CD4-positive, alpha-beta T cell treated with Interleukin-1 beta for 1 hour (primary cell): ENCODE measurements at places on chromosomes 12 and 14.

DNA sequence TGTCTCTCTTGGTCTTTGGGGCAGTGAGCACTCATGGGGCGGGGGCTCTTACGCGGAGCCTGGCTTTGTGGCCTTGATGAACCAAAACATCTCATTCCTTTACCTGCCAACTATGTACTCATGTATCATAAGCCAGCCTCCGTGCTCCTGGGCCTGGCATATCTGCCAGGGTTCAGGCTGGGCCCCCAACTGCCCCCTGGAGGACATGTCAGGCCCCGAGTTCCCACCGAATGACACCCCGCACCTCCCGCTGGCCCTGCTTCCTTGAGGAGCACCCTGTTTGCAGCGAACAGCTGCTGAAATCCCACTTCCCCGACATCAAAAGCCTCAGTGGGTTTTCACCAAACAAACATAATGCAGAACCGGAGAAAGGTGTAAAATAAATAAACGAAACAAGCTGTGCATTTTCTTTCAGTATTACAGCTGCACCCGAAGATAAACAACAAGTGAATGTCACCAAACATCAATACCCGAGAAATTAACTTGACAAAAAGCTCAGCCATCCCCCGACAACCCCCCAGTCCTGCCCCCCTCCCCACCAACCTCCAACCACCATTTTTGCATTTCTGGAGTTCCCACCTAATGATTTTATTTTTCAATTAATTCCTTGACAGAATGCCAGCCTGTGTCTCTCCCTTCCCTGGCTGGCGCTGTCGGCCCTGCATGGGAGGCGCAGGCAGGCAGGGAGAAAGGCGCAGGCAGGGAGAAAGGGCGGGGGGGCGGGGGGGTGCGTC is 139.2 kb downstream of the RBM19 start:
- no peak for DNase-seq

GRCh38 chr12:57011438-57012424 is 4.6 kb downstream of the TAC3 start:
- no peak for DNase-seq

- no peak for DNase-seq
Measured at GRCh38 chr14:55512421-55512820, 67.6 kb upstream of the KTN1 start.

DNA sequence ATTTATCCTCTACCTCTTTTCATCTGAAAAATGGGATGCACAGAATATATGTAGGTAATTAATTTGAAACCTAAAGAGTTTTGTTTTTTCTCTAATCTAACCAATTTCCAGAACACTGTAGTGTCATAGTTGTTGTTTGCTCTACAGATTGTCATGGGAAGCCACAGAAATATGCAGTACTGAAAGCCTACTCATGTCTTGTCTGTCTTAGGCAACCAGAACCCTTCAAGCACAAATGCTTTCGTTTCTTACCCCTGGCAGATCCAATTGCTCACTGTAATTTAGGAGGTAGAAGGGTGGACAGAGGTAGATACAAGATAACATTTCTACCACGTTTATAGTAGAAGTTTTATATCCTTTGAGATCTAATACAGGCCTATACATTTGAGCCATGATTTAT is 330.2 kb upstream of the NOVA1 start:
- no peak for DNase-seq

DNA sequence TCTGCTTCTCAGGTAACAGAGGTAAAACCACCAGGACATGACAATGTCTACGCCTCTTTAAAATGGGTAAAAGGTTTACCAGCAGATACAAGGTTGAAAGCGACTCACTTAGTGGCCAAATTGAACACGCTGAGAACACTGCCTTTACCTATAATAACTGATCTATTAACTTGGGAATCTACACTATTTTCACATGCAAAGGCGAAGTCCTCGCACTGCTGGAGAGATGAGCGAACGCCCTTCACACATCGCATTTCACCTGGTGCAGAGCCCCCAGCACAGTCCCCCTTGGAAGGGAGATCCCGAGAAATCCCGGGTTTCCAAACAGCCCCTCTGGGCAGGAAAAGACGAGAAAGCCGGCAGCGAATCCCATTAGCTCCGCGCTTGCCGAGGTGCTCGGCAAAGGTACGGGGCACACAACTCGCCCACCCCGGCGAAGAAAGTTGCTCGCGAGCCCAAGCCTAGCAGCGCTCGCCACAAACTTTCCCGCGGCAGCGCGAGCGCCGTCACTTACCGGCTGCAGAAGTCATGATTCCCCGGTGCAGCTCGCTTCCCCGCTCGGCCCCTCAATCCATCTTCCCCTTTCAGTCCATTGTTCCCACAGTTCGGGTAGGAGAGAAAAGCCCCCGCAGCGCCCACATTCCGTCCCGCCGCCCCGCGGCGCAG is 423 bp downstream of the FGD6 start:
- no peak for DNase-seq

GRCh38 chr12:71407732-71408131 is 31.9 kb upstream of the LGR5 start:
- DNase-seq = no peak

DNA sequence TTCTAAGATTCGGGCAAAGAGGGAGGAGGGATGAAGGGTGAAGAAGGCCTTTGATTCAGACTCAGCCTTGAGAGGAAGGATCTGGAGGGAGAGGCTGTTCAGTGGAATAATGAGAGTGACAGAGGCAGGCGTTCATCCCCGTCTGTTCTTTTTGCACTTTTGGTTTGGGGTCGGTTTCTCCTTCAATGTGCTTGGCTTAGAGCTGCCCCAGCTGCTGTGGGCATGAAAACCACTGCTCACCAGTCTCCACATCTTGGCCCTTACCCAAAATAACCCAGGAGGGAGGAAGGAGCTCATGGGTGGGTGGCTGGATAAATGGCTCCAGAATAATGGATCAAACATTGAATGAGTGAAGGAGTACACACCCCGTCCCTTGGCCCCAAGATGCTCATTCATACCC is 261.7 kb upstream of the FKBP4 start:
- DNase-seq = no peak
